Glutamatergic neuron (in vitro differentiated cells): ENCODE measurements at places on chromosomes 2 and 18. TPM values are rescaled to one million over a fixed set of nuclear protein-coding genes. Genes with fewer than 3 reads are reported as not detected.

Gene TXNDC9
- total RNA-seq, result 32.6 TPM

Gene FOXD4L1
- total RNA-seq, result 0.44 TPM

Gene PLB1
- total RNA-seq, result not detected

Gene CPO
- total RNA-seq, result not detected

Gene CENPA
- 4.7 TPM for total RNA-seq

Gene TMEM37
- total RNA-seq, result not detected

Gene EMILIN2
- total RNA-seq, result 4.1 TPM

Gene ALPP
- total RNA-seq, result 0.34 TPM

Gene ING5
- total RNA-seq, result 38.3 TPM

Gene GCG
- total RNA-seq, result not detected

Gene ADGRF3
- 0.54 TPM for total RNA-seq

- DNase-seq, result no peak
These were observed 30.9 kb downstream of the LONRF2 start for GRCh38 chr2:100291152-100291970.

GRCh38 chr2:143124445-143124844, 4.8 kb upstream of the ARHGAP15 start:
- DNase-seq, result no peak

DNA sequence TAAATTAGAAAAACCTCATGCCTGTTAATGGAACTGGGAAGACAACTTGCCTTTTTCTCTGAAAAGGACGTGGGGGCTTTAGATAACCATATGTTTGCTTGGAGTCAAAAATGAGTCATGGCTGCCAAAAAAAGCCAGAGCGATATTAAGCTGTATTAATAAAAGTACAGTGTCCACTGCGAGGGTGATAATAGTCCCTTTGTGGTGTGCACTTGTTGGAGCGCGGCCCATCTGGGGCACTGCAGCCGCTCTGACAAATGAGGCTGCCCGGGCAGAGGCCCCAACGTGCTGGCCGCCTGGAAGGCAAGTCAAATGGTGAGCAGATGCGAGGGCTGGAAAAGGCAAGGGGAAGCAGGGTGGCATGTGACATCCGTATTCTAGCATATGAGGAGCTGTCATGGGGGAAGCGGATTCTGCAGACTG, 103.3 kb upstream of the NCK2 start:
- peak; percentile 23 for DNase-seq

DNA sequence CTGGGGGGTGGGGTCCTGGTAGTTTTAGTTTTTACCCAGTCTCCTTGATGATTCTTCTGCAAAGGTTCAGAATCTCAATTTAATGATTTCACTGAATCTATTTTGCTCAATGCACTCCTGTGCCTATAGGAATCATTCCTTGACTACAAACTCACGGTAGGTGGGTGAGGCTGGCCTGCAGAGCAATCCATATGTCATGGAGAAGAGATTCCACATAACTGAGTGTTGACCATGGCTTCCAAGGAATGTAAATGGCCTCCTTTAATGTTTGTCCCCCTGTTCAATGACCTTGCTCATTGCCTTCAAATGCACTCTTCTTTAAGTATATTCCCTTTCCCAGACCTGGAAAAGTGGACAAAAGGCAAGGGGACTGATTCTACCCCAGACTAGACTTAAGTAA, 12.5 kb downstream of the FAP start:
- DNase-seq, result no peak

GRCh38 chr18:46474487-46475389, 182.3 kb downstream of the LOXHD1 start:
- no peak for DNase-seq

GRCh38 chr2:161307676-161308075, 549 bp upstream of the PSMD14 start:
- DNase-seq, result no peak

GRCh38 chr18:48872234-48873145, 78.3 kb downstream of the SMAD7 start:
- DNase-seq, result no peak

GRCh38 chr18:48122376-48122775, 191.9 kb upstream of the SMAD2 start:
- no peak for DNase-seq

DNA sequence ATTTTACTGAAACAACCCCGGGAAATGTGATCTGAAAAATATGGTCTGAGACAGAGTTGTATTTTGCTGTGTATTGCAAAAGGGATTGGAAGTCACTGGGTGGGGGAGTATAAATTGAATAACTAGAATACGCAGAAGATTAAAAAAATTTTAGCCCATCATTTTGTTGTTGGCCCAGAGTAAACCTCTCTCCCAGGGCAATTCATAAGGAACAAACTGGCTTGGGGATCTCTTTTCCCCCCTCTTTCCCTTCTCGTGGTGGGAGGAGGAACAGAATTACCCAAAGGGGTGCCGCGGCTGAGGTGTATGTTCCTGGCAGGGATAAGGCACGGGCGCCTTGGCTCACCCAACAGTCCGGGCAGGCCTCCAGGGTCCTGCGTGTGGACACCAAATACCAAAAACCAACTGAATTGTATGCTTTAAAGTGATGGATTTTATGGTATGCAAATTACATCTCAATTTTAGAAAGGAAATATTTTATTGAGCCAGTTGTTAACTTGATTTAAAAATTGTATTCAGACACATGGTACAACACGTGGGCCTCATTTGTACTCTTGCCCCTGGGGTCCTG, 121.2 kb upstream of the SPRED2 start:
- no peak for DNase-seq

DNA sequence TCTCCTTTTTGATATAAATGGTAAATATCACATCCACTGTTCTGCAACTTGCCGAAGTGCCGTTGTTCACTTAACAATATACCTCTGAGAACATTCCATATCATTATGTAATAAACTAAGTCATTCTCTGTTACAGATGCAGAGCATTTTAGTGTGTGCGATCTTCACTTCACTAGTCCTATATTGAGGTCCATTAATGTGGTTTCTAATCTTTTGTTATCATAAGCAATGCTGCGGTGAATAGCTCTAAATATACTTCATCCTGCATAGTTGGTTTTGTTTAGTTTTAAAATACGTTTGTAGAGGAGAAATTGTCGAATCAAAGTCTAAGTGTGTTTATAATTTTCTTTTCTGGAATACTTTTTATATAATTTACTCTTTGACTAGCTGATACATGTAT, 280.3 kb upstream of the TRIB2 start:
- DNase-seq, result no peak

DNA sequence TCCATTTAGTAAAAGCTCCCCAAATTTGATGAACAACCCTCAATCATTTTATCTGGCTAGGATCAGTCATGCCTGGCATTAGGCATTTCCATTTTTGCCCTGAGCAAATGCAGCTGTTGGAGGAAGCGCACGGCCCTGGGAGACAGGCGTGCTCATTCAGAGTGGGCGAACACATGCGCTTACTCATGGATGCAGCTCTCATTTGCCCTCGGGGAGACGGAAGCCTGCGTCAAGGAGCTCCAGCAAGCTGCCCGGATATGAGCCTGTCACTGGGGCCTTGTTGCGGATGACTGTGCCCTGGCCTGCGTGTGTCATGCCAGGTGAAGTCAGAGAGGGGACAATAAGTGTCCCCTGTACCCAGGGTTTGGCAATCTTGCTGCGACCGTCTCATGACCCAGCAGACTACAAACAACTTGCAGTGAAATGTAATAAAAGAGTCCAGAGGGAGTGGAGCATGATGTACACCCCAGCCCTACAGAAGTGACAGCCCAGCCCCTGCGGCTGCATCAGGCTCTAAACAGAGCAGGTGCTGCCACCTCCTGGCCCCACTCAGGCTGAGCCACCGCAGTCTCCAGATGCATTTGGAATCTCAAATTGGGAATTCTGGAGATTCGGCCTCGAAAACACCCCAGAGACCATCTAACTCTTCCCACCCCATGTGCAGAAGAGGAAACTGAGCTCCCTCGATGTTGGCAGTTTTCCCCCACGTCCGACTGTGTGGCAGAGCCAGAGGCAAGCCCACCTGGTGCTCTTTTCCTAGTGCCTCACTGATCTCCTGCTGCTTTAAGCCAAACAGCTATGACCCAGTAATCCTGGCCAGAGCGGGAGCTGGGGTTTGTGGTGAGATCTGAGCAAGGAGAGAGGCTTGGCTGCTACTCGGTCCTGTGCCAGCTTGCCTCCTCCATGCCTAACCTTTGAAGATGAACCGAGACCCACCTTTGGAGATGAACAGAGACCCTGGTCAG, 105.0 kb upstream of the ALK start:
- peak; percentile 83 for DNase-seq

DNA sequence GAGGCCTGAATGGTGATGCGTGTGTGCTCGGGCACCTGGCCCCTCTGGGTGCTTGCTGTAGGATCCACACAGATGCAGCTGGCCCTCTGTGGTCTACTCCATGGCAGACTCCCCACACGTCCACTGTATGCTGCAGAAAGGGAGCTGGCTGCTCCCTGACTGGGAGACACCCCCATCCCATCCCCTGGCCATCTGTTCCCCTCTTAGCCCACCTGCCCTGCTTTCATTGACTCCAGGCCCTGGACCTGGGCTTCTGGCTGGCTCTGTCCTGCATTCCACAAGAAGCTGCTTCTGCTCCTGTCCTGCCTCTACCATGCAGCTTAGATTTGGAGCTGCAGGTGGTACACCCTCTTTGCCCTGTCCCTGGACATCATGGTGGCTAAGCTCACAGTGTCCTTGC, 80.1 kb downstream of the FHOD3 start:
- DNase-seq, result peak; percentile 26

- no peak for DNase-seq
These were observed 189.7 kb downstream of the TMEM247 start for GRCh38 chr2:46669016-46669415.
